Stomach (tissue), 19 donors: ENCODE measurements at places on chromosomes 12 and 14. TPM values are rescaled to one million over a fixed set of nuclear protein-coding genes. Genes with fewer than 3 reads are reported as not detected.

DNA sequence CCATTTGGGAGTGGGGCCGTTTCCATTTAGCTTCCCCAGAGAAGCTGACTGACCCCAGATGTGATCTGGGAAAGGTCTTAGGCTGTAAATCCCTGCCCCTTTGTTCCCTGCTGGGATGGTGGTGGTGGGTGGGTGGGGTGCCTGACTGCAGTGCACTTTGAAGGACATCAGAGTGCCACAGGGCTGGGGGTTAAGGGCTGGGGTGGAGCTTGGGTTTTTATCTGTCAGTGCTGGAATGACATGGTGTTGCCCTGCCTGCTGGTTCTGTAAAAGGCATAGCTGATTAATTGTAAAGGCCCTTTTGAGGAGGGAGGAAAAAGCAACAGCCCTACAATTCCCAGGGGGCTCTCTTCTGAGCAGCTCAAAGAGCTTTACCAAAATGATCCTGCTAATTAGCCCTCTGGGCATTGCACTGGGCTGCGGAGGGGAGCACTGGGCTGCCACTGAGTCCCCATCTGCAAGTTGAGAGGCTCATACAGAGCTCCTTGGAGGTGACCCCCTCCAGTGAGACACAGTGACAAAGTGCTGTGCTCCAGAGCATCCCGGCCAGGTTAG, 21.1 kb downstream of the PLEKHG3 start:
- no peak for DNase-seq
- H3K27me3 ChIP-seq, result no peaks in the 10 kb centered on the region
- H3K36me3 ChIP-seq, result peaks cover 31% of the 10 kb centered on the region
- H3K4me3 ChIP-seq, result no peak overlapping the region

Gene CTSG
- total RNA-seq, result not detected

GRCh38 chr14:92511453-92512238, 1.9 kb upstream of the RIN3 start:
- DNase-seq, result peak; percentile 71
- H3K4me1 ChIP-seq, result no peaks in the 10 kb centered on the region
- H3K27me3 ChIP-seq, result peaks cover 23% of the 10 kb centered on the region
- peak overlapping the region; percentile 18 for H3K27ac ChIP-seq

- H3K4me1 ChIP-seq, result peaks cover 8% of the 10 kb centered on the region
- no peaks in the 10 kb centered on the region for H3K27me3 ChIP-seq
- DNase-seq, result no peak
- no peak overlapping the region for H3K4me3 ChIP-seq
- no peaks in the 10 kb centered on the region for H3K36me3 ChIP-seq
- peak overlapping the region; percentile 9 for H3K27ac ChIP-seq
These were observed 73.4 kb upstream of the EEA1 start for GRCh38 chr12:93002293-93003054.

- no peaks in the 10 kb centered on the region for H3K27me3 ChIP-seq
- no peak overlapping the region for H3K4me3 ChIP-seq
- peaks cover 45% of the 10 kb centered on the region for H3K36me3 ChIP-seq
- H3K27ac ChIP-seq, result peak overlapping the region; percentile 73
- peaks cover 44% of the 10 kb centered on the region for H3K4me1 ChIP-seq
These were observed 6.3 kb downstream of the TRMT61A start for GRCh38 chr14:103535081-103535890.

DNA sequence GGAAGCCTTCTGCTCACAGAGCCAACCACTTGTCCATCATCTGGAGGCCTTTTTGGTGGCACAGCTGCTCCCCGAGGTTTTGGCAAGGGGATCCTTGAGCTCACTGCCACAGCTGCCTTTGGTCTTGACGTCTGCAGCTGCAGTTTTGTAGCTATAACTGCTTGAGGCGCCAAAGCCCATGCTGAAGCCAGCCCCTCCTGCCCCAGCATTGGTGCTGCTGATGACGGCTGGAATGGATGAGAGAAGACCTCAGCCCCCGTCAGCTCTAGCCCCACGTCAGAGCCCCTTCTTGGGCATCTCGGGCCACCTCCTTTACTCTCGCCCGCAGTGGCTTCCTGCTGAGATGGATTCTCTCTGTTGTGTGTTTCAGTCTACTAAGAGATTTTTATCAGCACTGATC, 12.3 kb upstream of the KRT74 start:
- peak; percentile 57 for DNase-seq
- peaks cover 10% of the 10 kb centered on the region for H3K27me3 ChIP-seq
- H3K27ac ChIP-seq, result no peak overlapping the region
- H3K4me1 ChIP-seq, result no peaks in the 10 kb centered on the region
- H3K4me3 ChIP-seq, result no peak overlapping the region
- no peaks in the 10 kb centered on the region for H3K36me3 ChIP-seq

- H3K36me3 ChIP-seq, result no peaks in the 10 kb centered on the region
- no peaks in the 10 kb centered on the region for H3K27me3 ChIP-seq
These were observed 72.7 kb upstream of the PPP4R3A start for GRCh38 chr14:91582761-91583160.

GRCh38 chr12:2769866-2770533, 24.8 kb upstream of the FKBP4 start:
- no peak overlapping the region for H3K27ac ChIP-seq
- no peaks in the 10 kb centered on the region for H3K27me3 ChIP-seq
- no peak overlapping the region for H3K4me3 ChIP-seq
